ENCODE measurements at places on chromosomes 3 and 15.
A peak's percentile ranks its signal among the peaks of the same experiment; 100 is the strongest.

- no peak for DNase-seq
These were observed 211.0 kb downstream of the IGSF11 start for GRCh38 chr3:118823626-118824025.

- no peak for DNase-seq
These were observed 150.6 kb upstream of the ANKRD28 start for GRCh38 chr3:15948388-15948787.

GRCh38 chr3:187968883-187969580, 184.9 kb upstream of the LPP start:
- no peak for DNase-seq

GRCh38 chr3:134775831-134776230, 19.2 kb upstream of the EPHB1 start:
- DNase-seq, result no peak

DNA sequence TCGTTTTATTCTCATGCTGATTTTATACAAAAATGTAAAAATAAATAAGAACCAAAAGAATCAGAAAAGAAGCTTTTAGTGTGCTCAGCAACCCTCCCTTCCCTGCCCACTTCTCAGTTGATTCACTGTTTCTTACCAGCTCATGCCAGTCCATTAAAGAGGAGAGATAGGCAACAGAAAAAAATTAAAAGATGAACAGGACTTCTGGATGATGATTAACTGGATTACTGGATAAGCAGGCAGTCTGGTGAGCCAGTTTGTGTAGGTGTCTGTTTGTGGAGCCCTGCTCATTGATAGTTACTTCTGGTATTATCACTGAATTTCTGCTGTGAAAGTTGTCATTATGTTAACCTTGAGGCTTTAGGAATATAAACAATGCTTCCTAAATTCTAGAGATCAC, 15.1 kb upstream of the GPR171 start:
- DNase-seq, result no peak

- DNase-seq, result peak; percentile 50
These were observed 412.9 kb downstream of the TIGIT start for GRCh38 chr3:114706591-114707232.

DNA sequence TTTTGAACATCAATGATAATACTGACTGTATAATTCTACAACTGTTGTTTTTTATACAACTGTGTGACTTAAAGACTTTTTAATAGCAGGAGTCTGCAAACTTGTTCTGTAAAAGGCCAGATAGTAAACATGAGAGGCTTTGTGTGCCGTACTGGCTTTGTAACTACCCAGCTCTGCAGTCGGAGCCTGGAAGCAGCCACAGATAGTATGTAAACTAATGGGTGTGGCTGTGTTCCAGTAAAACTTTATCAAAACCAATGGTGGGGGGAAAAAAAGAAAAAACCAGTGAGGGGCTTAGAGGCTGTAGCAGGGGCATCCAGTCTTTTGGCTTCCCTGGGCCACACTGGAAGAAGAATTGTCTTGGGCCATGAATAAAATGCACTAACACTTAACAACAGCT, 11.9 kb downstream of the ASB7 start:
- no peak for DNase-seq

DNA sequence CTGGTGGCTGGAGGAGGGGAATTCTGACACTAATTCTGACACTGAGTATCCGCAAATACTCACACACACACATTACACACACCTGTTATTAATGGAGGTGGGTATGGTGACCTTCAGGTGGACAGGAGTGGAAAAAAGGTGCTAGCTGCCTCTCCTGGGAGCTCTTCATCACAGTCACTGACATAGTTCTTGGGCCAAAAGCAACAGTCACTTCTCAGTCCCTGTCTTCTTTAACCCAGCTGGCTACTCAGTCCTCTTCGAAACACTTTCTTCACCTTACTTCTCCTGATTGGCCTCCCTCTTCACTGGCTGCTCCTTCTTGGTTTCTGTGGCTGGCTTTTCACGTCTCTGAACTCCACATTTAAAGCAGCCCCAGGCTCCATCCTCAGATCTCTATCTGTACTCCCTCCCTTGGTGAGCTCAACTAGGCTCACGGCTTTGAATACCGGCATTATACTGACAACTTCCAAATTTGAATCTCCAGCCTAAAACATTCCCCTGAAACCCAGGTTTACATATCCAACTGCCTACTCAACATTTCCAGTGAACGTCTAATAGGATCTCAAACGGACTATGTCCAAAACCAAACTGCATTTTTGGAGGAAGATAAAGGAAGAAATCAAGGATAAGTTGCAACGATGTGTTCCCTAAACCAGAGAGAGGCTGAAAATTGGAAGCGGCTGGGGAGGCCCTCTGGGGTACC, 53.2 kb upstream of the HEG1 start:
- no peak for DNase-seq

- no peak for DNase-seq
These were observed 5.6 kb upstream of the MFGE8 start for GRCh38 chr15:88918738-88919137.

DNA sequence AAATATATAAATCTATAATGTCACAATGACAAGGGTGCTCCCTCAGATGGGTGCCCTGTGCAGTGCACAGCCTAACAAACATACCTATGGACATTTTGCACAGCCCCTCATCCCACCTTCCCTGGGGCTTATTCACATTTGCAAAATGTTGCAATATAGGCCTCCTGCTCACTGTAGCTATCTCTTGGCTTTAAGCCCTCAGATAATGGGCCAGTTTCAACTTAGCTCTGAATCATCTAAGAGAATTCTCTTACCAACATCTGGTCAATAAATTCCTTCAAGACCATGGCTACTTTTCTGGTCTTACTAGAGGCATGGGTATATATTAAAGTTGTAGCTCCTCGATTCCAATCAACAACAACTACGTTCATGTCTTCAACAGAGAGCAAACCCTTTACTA, 17.9 kb downstream of the LIPH start:
- no peak for DNase-seq

DNA sequence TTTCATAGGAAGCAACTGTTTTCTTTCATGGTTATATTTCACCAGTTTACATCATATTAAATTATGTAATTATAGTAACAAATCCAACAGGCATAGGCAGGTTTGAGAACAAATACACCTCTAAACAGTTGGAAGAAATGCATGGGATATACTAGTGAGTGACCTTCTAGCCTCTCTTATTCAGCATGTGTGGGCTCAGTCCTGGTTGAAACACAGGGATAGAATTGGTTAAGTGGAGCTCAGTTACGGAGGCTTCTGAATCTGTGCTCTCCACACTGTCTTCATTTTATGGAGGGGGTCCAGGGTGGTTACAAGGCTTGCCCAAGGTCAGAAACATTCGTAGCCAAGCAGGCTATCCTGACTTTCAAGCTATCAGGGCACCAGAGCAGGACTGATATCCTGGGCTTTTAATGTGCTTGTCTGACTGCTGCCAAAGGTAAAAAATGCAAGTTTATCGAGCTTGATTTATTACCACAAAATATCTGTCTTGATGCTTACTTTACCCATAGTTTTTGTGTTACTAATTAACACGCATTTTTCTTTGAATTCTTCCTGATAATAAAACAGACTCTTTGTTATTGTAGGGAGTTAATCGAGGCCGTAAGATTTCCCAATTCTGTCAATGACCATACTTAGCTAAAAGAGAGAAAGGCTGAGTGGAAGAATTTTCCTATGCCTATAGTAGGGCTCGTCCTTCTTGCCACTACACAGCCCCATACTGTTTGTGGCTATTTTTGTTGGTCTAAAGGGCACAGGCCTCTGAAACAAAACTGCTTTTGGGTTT, 89.6 kb downstream of the FILIP1L start:
- no peak for DNase-seq

- peak; percentile 2 for DNase-seq
These were observed 5.0 kb upstream of the CCR9 start for GRCh38 chr3:45881078-45882022.

DNA sequence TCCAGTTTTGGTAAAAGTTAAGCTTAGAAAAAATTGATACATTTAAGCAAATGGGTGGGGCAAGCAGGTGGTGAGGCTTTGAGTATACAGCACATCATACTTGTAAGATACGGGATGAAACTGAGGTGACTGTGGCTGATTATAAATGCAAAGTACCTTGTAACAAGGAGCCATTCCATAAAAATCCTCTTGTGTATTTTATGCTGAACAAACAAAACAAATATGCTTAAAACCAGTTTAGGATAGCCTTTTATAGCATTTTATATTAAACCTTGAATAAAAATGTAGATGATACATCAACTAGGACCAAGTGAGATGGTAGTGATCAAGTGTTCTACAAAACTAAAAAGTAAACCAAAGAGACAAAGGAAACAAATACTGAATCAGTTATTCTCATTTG, 3.4 kb downstream of the PLSCR1 start:
- no peak for DNase-seq

GRCh38 chr3:94402126-94402525, 339.3 kb downstream of the NSUN3 start:
- DNase-seq, result no peak

DNA sequence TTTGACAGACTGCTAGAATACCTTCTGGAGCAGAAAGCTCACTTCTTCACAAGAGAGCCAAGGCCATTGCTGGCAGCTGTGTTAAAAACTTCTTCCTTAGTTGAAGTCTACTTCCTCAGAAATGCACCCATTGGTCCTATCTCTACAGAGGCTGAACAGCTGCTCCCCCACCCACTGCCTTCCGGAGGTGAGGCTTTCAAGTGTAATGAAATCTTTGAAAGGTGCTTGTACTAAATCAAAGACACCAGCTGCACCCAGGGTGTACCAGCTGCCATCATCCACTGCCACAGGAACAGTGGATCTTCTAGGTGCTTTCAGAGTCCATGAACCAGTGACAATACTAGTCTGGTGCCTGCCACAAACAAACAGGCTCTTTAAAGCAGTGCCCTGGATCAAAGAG, 26.4 kb upstream of the HERC1 start:
- DNase-seq, result peak; percentile 91

GRCh38 chr3:156793400-156793799, 32.8 kb upstream of the LEKR1 start:
- no peak for DNase-seq

DNA sequence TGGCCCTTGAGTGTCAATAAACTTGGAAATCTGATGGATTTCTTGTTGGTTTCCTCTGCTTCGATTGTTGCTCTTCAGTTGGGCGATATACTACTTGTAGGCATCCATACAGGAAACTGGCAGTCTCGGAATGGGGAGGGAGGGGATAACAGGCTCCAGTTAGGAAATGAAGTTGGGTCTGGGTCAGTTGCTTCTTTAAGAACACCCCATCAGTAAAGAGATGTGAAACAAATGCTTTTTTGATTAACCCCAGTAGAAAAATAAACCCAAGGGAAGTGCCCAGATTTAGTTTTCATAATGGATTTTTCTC, 681 bp downstream of the CHMP2B start:
- DNase-seq, result no peak

DNA sequence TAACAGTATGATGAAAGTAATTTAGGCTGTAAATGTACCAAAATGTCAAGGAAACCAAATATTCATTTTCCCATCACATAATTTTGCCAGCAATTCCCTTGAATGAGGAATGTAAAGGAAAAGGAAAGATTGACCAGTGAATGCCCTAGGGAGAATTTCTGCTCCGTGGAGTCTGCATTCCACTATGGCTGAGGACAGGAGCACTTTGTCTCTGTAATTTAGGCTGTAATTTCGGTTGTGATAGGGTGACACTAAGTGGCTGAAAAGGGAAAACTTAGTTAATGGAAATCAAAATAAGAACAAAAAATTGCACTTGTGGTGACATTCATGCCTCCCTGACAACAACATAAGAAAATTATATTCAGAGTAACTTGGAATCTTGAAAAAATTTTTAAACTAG, 8.3 kb upstream of the TMEM207 start:
- no peak for DNase-seq

GRCh38 chr3:23547905-23548650, 257.7 kb upstream of the UBE2E1 start:
- DNase-seq, result no peak

- peak; percentile 56 for DNase-seq
These were observed 473 bp downstream of the FHIT start for GRCh38 chr3:61250784-61251173.

DNA sequence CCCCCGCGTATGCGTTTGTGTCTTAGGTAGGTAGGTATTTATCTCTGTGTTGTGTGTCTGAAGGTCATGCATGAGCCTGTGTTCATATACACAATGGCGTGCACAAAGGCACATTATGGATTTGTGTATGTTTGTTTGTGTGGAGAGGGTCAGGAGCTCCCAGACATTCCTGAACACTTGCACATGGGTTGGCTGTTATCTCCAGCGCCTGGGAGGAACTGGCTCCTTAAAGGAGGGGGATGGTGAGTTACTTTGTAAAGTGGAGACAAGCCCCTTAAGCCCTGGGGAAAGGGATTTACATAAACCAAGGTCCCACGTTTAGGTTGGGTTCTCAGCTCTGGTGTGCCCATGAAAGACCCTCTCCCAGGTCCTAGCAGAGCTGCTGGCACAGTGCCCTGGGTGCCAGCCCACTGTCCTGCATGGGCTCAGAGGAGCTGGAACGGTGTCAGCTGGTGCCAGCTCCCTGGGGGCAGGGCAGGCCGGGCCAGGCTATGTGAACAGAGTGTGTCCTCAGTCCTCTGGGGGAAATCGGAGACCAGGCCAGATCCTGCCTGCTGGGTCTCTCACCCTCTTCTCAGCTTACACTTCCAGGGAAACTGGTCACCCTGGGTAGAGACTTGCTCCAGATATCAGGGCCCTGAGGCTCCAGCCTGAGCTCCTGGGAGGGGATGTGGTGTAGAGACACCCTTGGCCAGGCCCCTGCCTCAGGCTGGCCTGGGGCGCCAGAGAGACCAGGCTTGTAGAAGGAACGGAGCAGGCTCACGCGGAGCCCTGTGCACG, 25.1 kb downstream of the SNX33 start:
- no peak for DNase-seq

GRCh38 chr15:96838081-96838480, 507.6 kb downstream of the NR2F2 start:
- no peak for DNase-seq

DNA sequence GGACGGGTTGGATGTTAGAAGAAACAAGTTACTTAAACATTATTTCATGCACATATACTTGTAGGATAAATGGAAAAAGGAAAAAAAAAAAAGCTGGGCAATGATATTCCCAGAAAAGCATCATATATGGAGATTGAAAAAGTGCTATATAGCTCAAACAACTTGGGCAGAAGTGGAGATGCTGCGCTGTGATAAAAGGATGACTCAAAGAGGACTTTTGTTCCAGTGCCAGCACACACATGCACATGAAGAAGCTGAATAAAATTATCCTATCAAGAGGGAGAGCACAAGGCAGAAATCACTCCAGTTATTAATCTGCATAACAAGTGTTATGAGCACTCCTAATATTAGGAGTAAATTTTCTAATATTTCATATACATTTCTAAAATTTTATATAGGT, 30.9 kb downstream of the FRMD4B start:
- DNase-seq, result no peak

GRCh38 chr3:129441215-129441614, 1.2 kb downstream of the IFT122 start:
- DNase-seq, result no peak

DNA sequence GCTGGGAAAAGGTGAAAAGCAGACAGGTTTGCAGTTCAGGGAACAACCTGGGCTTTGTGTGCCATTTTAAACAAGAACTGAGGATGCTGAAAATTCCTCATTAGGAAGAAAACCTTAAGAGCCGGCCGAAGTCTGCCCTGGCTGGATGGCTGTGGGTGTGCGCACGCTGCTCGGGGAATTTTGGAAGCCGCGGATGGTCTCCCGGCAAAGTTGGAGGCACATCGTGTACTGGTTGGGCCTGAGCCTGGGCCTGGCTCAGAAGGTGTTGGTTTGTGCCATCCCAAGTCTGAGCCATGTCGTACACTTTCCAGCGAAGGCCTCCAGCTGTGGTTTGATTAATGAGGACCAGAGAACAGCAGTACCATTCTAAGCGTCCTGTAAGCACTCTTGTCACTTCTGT, 188.2 kb downstream of the ATP10A start:
- DNase-seq, result no peak
